ENCODE measurements at places on chromosomes 6 and 20. TPM values are rescaled to one million over a fixed set of nuclear protein-coding genes. Genes with fewer than 3 reads are reported as not detected.
A peak's percentile ranks its signal among the peaks of the same experiment; 100 is the strongest.

DNA sequence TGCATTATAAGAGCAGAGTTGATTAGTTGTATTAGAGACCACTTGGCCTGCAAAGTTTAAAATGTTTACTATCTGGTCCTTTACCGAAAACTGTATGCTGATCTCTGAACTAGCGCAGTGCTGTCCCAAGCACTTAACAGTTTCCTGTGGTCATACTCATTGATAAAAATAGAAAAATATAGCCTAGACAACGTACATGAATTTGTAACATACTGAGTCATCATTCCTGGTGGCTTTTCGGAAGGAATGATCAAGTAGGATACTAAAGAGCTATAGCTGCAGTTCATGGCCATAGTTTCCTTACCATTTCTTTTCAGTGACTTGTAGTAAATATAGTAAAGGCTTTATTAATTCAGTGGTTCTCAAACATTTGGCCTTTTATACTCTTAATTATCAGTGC lies 18.4 kb downstream of the TTK start:
- H3K27ac ChIP-seq, result no peak overlapping the region
- no peak for DNase-seq
- H3K36me3 ChIP-seq, result no peaks in the 10 kb centered on the region
- no peaks in the 10 kb centered on the region for H3K27me3 ChIP-seq

DNA sequence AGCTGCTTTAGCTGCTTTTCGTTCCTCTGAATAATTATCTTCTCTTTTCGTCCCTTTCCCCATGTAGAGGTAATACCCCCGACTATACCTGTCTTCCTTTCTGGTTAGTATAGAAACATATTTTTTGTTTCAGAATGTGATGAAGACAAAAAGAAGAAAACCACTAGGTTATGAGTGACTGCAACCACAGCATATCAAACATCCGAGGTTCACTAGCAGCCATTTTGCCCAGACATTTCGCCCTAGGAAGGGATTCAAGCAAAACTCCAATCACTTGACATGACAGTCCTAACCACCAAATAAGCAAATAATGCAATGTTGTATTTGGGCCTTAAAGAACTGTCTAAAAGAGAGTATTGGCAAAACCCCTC lies 9.4 kb downstream of the SNX5 start:
- DNase-seq, result no peak
- no peaks in the 10 kb centered on the region for H3K36me3 ChIP-seq
- H3K27me3 ChIP-seq, result no peaks in the 10 kb centered on the region
- H3K4me3 ChIP-seq, result no peak overlapping the region

GRCh38 chr6:105603788-105604586 lies 201.1 kb upstream of the PREP start:
- H3K4me3 ChIP-seq, result no peak overlapping the region
- H3K4me1 ChIP-seq, result peaks cover 6% of the 10 kb centered on the region
- H3K27ac ChIP-seq, result no peak overlapping the region
- DNase-seq, result peak; percentile 35

DNA sequence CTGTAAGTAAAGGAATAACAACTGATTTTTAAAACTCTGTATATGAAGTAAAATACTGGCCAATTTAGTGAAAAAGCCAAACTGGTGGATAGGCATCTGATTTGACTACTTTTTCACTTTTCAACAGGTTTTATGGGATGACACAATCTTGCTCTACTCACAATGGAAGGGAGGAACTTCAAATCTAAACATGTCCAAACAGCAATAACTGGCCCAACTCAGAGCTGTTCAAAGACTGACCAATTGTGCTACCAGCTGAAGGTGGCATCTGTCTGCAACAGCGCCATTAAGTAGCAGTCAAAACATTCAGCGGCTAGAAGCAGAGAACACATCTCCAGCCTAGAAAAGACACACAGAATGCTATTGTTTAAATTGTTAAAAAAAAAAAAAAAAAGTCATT lies 44.6 kb downstream of the SESN1 start:
- no peaks in the 10 kb centered on the region for H3K27me3 ChIP-seq
- no peaks in the 10 kb centered on the region for H3K4me1 ChIP-seq
- DNase-seq, result no peak
- H3K4me3 ChIP-seq, result no peak overlapping the region
- no peaks in the 10 kb centered on the region for H3K36me3 ChIP-seq
- H3K27ac ChIP-seq, result no peak overlapping the region

DNA sequence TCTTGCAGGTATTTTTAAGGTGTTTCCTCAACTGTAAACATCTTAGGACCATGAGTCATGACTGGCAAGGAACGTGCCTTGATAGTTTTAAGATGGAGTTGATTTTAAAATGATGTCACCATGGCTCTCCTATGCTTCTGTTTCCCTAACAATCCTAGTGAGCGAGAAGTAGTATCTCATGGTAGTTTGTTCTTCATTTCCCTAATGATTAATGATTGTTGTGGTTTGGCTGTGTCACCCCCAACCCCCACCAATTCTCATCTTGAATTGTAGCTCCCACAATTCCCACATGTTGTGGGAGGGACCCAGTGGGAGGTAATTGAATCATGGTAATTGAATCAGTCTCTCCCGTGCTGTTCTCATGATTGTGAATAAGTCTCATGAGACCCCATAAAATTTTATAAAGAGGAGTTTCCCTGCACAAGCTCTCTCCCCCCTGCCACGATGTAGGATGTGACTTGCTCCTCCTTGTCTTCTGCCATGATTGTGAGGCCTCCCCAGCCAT lies 16.8 kb upstream of the BNIP5 start:
- no peaks in the 10 kb centered on the region for H3K27me3 ChIP-seq
- H3K36me3 ChIP-seq, result no peaks in the 10 kb centered on the region
- no peak overlapping the region for H3K4me3 ChIP-seq
- H3K4me1 ChIP-seq, result no peaks in the 10 kb centered on the region
- no peak overlapping the region for H3K27ac ChIP-seq
- DNase-seq, result no peak

GRCh38 chr6:115544765-115545671 lies 515.7 kb downstream of the FRK start:
- H3K27ac ChIP-seq, result no peak overlapping the region
- H3K27me3 ChIP-seq, result no peaks in the 10 kb centered on the region
- H3K4me1 ChIP-seq, result no peaks in the 10 kb centered on the region
- no peaks in the 10 kb centered on the region for H3K36me3 ChIP-seq
- H3K4me3 ChIP-seq, result no peak overlapping the region

DNA sequence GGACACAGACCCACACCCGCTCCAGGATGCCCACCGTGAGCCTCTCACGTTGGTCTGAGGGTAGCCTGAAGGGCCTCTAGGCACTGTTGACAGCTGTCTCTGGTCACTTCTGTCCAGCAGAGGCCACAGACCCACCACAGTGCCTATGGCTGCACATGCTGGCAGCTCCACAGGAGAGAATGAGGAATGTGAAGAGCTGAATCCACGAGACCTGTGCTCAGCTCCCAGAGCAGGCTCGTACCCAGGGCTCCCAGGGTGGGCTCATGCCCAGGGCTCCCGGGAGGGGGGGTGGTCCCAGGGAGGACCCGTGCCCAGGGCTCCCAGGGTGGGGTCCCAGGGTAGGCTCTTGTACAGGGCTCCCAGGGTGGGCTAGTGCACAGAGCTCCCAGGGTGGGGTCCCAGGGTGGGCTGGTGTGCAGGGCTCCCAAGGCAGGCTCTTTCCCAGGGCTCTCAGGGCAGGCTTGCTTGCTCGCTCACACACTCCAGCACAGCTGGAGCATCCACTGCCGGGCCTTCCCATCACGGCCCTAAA lies 201.0 kb downstream of the SYNDIG1 start:
- H3K4me1 ChIP-seq, result no peaks in the 10 kb centered on the region
- no peaks in the 10 kb centered on the region for H3K27me3 ChIP-seq
- no peak overlapping the region for H3K4me3 ChIP-seq
- no peak for DNase-seq
- H3K27ac ChIP-seq, result no peak overlapping the region

DNA sequence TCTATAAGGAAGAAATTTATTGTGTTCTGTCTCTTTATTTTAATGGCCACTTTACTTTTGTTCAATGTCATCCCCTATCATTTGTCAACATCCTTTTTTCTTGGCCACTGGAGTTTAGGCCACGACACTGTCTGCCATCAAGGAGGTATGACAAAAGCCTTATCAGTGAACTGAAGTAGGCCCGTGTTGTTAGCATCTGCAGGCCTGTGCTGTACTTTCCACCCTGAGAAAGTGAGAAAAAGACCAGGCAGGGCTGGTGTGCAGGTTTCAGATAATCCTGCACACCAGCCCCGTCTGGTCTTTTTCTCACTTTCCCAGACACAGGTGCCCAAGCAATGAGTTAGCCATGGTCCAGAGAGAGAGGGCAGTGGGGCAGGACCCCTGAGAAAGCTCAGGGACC lies 57.6 kb downstream of the GOPC start:
- no peaks in the 10 kb centered on the region for H3K36me3 ChIP-seq
- DNase-seq, result no peak
- H3K4me1 ChIP-seq, result no peaks in the 10 kb centered on the region
- no peaks in the 10 kb centered on the region for H3K27me3 ChIP-seq

- peak; percentile 92 for DNase-seq
- H3K36me3 ChIP-seq, result no peaks in the 10 kb centered on the region
- H3K27ac ChIP-seq, result peak overlapping the region; percentile 97
- no peaks in the 10 kb centered on the region for H3K27me3 ChIP-seq
- H3K4me3 ChIP-seq, result peak overlapping the region; percentile 80
These were observed 1.4 kb downstream of the ATXN1 start for GRCh38 chr6:16759646-16760515.

GRCh38 chr6:161292145-161292544 lies 18.3 kb upstream of the AGPAT4 start:
- no peaks in the 10 kb centered on the region for H3K36me3 ChIP-seq
- DNase-seq, result no peak
- no peaks in the 10 kb centered on the region for H3K27me3 ChIP-seq
- no peaks in the 10 kb centered on the region for H3K4me1 ChIP-seq
- H3K27ac ChIP-seq, result no peak overlapping the region

- peak within 1 kb of the TSS; percentile 81 for H3K27ac ChIP-seq
- no peaks in the 10 kb centered on the region for H3K4me1 ChIP-seq
- no peaks in the 10 kb centered on the region for H3K27me3 ChIP-seq
- peak within 1 kb of the TSS; percentile 51 for H3K4me3 ChIP-seq
These were observed at the start of gene MAP1LC3A for GRCh38 chr20:34558320-34559218. Gene MAP1LC3A (plus strand): TSS chr20:34558718. CDS start chr20:34558869, 151 bp downstream.

GRCh38 chr20:58069207-58069606 lies 159.2 kb downstream of the ANKRD60 start:
- H3K27me3 ChIP-seq, result no peaks in the 10 kb centered on the region
- no peaks in the 10 kb centered on the region for H3K4me1 ChIP-seq
- no peaks in the 10 kb centered on the region for H3K36me3 ChIP-seq
- no peak overlapping the region for H3K27ac ChIP-seq
- H3K4me3 ChIP-seq, result no peak overlapping the region

DNA sequence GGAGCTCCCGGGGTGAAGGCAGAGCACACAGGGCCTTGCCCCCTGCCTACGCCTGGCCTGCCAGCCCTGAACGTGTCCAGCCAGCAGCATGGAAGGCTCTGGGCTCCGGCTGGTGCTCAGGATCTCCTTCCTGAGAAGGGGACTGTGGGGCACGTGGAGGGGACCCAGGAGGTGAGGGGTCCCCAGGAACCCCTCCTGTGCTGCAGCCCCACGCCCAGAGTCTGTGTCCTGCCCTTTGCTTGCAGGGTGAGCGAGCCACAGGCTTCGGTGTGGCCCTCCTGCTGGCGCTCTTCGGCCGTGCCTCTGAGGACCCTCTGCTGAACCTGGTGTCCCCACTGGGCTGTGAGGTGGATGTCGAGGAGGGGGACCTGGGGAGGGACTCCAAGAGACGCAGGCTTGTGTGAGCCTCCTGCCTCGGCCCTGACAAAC lies 22.3 kb downstream of the NPEPL1 start:
- peak; percentile 9 for DNase-seq
- no peaks in the 10 kb centered on the region for H3K27me3 ChIP-seq
- no peaks in the 10 kb centered on the region for H3K4me1 ChIP-seq
- H3K27ac ChIP-seq, result no peak overlapping the region

DNA sequence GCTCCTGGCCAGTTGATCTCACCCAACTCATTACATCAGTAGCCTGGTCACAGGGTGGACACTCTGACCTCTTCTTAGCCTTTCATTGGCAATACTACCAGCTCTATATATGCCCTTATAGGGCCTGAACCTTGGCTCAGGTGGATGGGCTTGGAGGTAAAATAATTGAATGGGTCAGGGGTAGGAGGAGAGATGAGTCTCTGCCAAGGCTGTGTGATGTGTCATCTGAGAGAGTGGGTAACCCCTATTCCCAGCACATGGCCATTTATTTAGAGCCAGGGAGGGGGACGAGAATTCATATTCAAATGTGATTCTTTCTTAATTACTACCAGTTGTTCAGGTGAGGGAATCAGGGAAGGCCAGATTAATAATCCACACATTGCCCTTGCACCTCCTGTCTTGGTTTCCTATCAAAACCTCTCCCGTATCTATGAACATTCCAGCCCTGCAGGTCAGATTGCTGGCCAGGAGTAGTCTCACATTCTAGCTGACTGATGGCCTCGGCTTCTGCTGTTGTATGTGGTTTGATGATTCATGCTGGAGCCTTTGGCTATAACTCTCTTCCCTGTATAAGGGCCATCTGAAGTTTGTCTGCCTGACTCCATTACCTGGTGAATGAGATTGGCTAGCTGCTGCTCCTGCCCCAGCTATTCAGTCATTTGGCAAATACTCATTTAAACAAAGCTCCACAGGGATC lies 13.4 kb downstream of the C20orf173 start:
- H3K27me3 ChIP-seq, result no peaks in the 10 kb centered on the region
- H3K4me3 ChIP-seq, result no peak overlapping the region
- no peak overlapping the region for H3K27ac ChIP-seq
- no peaks in the 10 kb centered on the region for H3K36me3 ChIP-seq
- no peaks in the 10 kb centered on the region for H3K4me1 ChIP-seq

GRCh38 chr6:25788305-25788922 lies 33.9 kb downstream of the SLC17A4 start:
- no peaks in the 10 kb centered on the region for H3K27me3 ChIP-seq
- no peak overlapping the region for H3K27ac ChIP-seq
- no peaks in the 10 kb centered on the region for H3K4me1 ChIP-seq
- H3K36me3 ChIP-seq, result no peaks in the 10 kb centered on the region

GRCh38 chr20:20547221-20547875 lies 165.1 kb downstream of the RALGAPA2 start:
- H3K27me3 ChIP-seq, result no peaks in the 10 kb centered on the region
- no peak overlapping the region for H3K27ac ChIP-seq
- H3K36me3 ChIP-seq, result no peaks in the 10 kb centered on the region

GRCh38 chr20:46000262-46000996 lies 8.3 kb upstream of the MMP9 start:
- no peaks in the 10 kb centered on the region for H3K36me3 ChIP-seq
- no peak overlapping the region for H3K27ac ChIP-seq
- DNase-seq, result no peak
- no peak overlapping the region for H3K4me3 ChIP-seq

PLCB1 gene
- total RNA-seq, result 9.6 TPM

SMLR1 gene
- total RNA-seq, result not detected

LY6G6C gene
- total RNA-seq, result 2.3 TPM

RIPPLY2 gene
- total RNA-seq, result not detected

DST gene
- 115 TPM for total RNA-seq

RBM24 gene
- 2.8 TPM for total RNA-seq

PRICKLE4 gene
- total RNA-seq, result 4.8 TPM

Measured in colonic mucosa (tissue), 4 donors.